ENCODE measurements at places on chromosomes 1 and 21. TPM values are rescaled to one million over a fixed set of nuclear protein-coding genes. Genes with fewer than 3 reads are reported as not detected.

OR2L13 gene
- total RNA-seq, result not detected

- no peak for DNase-seq
These were observed 8.4 kb downstream of the SOX13 start for GRCh38 chr1:204081164-204081790.

PRELP gene
- total RNA-seq, result not detected

DNA sequence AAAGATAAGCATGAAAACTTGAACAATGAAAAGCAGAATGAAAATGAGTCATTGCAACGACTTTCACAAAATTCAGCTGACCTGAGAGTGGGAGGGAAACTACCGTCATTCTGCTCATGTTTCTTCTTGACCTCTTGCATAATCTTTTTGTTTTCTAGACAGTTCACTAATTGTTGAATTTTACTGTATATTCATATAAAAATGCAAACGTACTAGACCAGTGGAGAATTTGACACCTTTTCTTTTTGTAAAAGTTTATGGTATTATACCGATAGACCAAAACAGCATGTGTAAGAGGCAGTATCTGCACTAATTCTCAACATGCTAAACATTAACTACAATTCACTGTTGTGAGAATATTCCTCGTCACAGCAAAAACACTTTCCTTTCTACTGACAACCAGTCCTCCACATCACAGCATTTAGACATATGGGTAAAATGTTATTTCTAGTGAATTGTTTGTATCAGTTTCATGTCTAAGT lies 137.8 kb downstream of the GREM2 start:
- no peak for DNase-seq

AGMAT gene
- total RNA-seq, result 8.9 TPM

RAP1GAP gene
- total RNA-seq, result 0.84 TPM

GJA4 gene
- total RNA-seq, result not detected

- DNase-seq, result no peak
These were observed 751 bp downstream of the MRPS15 start for GRCh38 chr1:36463463-36463802.

GRCh38 chr1:53341961-53342707 lies 14.3 kb upstream of the LRP8 start:
- DNase-seq, result no peak

- peak; percentile 53 for DNase-seq
These were observed 705 bp downstream of the AIDA start for GRCh38 chr1:222711319-222712252.

DNA sequence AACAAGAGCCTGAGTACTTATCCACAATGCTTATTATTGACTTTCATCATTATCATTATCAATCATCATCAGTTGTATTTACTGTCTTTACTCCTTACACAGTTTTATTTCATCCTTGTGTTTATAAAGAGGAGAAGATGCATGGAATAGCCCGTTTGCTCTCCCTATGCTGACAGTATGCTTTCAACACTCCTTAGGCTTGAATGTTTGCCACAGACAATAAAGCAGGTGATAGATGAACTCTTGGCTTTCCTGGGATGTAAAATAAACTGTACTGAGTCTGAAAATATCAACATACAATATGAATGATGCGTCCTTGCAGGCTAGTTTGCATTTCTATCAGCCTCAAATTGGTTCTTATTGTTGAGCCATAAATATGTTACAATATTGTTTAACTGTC lies 891.8 kb upstream of the NCAM2 start:
- no peak for DNase-seq

DCST1 gene
- 0.32 TPM for total RNA-seq

GRCh38 chr1:64042331-64043100 lies 160.9 kb upstream of the UBE2U start:
- DNase-seq, result no peak

DNA sequence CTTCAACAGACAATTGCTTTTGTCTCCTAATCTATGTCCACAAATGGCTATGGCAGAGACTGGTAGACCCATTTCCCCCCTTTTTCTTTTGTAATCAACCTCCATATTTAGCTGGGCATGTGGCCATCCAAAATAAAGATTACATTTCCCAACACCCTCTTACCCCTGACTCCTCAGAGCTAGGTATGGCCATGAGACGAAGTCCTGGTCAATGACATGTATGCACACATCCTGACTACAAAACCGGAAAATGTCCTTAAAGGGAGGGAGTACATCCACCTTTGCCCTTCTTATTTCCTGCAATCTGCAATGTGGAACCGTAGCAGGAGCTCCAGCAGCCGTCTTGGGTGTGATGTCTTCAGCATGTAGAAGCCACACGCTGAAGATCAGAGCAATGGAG lies 36.2 kb upstream of the RCSD1 start:
- DNase-seq, result no peak

KIF26B gene
- not detected for total RNA-seq

CD1D gene
- not detected for total RNA-seq

DNA sequence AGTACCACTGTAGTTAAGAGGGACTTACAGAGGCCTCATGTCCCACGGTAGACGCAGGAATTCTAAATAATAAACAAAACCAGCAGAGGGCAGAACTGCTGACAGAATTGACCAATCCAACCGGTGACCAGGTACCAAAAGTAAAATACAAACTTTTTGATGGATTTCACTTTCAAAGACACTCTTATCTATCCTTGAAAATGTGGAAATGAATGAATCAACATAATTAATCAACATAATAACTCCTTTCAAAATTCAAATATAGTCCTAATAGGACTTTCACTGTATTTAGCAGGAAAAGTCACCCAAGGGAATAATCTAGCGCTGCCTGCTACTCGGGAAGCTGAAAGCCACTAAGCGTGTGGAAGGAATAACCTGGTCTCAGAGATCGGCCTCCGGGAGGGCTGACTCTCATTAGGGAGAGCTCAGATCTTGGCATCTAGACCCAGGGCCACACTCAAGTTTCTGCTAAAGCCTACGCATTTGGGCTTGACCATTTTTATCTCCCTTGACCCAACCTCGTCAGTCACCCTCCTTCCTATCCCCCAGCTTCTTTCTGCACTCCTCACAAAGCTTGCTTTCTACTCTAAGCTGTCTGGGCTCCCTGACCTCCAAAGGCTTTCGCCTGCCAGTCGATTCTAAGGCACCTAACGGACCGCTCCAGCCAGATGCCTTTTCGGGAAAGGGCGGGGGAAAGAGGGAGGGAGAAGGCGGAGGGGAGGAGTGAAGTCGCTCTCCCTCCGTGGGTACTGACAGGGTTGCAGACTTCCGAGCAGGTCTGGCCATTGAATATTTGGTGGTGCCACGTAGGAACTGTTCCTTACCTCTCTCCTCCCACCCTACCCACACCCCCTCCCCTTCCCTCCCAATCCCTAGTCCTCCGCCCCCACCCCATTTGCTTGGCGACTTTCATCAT lies 1.6 kb downstream of the COL11A1 start:
- no peak for DNase-seq

SLC25A34 gene
- total RNA-seq, result 1.8 TPM

- DNase-seq, result no peak
These were observed 53.4 kb upstream of the COX20 start for GRCh38 chr1:244782056-244782455.

- no peak for DNase-seq
These were observed 895 bp upstream of the PDZK1 start for GRCh38 chr1:145708063-145708462.

DNA sequence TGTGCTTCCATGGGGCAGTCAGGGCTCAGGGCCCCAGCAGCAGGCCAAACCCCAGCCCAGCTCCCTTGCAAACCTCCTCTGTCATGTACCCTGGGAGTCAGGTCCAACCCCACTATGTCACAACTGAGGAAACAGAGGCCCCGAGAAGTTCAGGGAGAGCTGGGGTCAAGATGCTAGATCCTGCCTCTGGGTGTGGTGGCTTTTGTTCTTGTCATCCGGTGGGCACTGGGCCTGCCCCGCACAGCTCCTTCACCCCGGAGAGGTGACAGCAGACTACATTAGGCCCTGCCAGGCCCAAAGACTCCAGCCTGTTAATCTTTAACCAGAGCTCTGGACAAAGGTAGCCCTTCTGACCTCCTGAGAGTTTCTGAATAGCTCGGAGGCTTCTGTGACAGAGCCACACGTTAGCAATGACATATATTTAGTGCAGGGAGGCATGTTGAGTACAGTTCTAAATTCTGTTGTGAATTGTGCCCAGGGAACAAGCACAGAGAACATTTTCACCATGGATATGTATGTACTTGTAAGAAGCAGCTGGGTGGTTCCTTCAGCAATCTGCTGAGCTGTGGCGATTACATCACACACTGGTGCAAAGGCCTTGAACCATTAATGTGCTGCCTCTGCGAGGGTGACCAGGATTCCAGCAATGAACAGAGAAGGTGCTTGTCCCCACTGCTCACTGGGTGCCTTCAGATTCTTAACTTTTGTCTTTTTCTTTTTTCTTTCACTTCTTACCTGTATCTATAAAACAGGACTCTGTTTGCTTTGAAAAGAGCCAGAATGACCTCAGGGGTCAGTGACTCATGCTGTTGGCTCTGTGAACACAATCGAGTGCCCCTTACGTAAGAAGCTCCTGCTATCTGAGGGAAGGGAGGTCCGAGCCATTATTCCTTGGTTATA lies 102.8 kb downstream of the RHOU start:
- no peak for DNase-seq

GRCh38 chr1:223413216-223413615 lies 20.0 kb downstream of the CCDC185 start:
- no peak for DNase-seq

DNA sequence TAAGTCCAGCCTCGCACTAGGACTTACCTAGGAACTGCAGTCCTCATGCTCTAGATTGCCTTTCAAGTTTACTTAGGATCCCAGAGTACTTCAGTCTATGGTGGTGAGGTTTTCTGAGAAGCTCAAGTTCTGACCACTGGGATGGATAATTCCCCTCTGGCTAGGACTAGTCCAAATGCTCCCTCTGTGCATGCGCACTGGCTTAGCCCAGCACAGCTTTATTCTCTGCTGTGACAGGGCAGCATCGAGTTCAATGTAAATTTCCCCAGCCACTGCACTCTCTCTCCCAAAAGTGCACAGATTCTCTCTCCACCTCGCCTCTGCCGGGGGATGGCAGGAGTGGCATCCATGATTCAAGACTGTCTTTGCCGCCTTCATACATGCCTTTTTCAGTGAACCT lies 241.6 kb downstream of the ZNF326 start:
- DNase-seq, result no peak

- no peak for DNase-seq
These were observed 189.8 kb downstream of the HHIPL2 start for GRCh38 chr1:222358100-222358499.

OLIG2 gene
- total RNA-seq, result not detected

DNA sequence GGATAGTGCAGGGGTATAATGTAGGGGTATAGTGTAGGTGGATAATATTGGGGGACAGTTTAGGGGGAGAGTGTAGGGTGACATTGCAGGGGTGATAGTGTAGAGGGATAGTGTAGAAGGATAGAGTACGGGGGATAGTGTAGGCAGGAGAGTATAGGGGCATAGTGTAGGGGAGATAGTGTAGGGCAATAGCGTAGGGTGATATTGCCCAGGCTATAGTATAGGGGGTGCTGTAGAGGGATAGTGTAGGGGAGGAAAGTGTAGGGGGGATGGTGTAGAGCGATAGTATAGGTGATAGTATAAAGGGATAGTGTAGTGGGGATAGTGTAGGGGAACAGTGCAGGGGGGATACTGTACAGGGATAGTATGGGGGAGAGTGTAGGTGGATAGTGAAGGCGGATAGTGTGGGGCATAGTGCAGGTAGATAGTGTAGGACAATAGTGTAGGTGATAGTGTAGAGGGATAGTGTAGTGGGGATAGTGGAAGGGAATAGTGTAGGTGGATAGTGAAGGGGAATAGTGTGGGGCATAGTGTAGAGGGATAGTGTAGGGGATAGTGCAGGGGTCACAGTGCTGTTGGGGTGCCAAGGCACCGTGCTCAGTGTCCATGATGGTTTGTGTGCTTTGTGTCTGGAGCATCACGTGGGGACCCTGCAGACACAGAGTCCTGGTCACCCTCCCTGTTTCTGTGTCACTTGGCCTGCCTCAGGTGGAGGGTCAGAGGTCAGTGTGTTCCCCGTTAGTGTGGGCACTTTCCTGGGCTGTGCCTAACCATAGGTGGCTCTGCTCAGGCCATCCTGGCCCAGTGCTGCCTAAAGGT lies 10.5 kb upstream of the ARF1 start:
- DNase-seq, result no peak

- no peak for DNase-seq
These were observed 3.1 kb downstream of the NUCKS1 start for GRCh38 chr1:205746757-205747412.
